ENCODE measurements at places on chromosomes 12 and 14.

DNA sequence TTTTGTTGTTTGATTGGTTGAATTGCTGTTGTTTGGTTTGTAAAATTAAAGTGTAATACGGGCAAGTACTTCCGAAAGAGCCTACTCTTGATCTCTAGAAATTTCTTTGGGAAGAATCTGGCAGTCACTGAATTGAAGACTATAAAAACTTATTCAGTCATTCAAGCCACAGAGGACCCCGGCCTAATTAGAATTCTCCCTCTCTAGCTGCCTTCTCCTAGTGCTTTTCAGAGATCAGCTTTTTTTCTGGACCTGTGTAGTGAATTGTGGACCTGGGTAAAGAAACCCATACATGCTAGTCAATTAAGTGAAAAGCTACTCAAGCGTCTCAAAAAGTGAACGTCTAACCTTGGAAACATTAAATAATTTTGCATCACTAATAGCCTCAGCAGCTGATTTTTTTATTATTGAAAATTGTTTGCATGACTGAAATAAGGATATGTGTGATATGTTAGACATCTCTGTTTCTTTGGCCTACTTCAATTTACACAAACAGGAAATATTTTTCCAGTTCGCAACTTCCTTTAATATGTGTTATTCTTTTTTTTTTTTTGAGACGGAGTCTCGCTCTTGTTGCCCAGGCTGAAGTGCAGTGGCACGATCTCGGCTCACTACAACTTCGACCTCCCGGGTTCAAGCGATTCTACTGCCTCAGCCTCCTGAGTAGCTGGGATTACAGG lies 27.2 kb downstream of the EFCAB11 start:
- DNase-seq: no peak

DNA sequence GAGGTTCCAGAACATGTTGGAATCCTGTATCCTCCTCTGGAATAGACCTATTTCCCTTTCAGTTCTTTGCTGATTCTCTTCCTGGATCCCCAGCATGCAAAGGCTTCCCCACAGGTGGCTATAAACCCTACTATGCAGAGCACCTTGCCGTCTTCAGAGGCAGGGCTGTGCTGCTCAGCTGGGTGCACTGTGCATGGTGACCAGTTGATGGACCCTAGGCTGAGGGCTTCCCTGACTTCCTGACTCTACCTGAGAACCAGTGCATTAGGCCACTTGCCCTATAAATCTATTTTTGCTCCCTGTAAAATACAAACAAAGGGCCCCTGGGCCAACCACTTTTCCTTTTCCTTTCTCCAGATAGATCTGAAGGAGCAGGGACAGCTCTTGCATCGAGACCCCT lies 14.1 kb downstream of the ZNF219 start:
- DNase-seq: no peak

GRCh38 chr12:104702565-104703139 lies 245.9 kb downstream of the CHST11 start:
- no peak for DNase-seq

DNA sequence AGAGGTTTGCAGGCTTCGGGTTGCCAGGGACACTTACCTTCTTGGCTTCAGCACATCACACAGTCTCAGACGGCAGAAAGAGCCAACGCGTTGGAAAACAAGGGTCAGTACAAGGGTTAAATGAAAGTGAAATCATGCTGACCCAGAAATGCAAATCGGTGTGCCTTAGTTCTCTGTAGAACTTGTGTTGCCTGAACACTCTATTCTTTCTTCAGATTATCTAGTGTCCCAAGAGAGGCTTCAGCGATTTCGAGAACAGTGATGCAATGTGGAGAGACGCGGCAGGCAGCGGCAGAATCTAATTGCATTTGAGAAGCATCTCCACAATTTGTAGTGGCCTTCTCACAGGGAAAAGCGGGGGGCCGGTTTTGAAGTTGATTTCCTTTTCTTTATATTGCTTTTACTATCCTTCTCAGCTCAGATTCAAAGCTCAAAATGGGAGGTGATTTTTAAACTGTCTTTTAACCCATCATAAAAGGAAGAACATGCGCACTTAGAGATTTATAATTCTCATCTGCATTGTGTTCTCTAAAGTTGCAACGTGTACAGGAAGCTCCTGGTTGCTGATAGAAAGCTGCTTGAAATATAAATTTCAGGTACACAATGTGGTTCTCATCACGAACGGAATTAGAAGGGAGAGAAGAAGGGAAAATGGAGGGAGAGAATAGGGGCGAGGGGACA lies 67.8 kb upstream of the EGLN3 start:
- no peak for DNase-seq

Data from Panc1 (cell line).